ENCODE measurements at places on chromosomes 6 and 20.

GRCh38 chr20:56350842-56351241 lies 7.9 kb upstream of the FAM210B start:
- no peak for DNase-seq

- no peak for DNase-seq
Measured at GRCh38 chr6:19795211-19795610, 42.0 kb upstream of the ID4 start.

DNA sequence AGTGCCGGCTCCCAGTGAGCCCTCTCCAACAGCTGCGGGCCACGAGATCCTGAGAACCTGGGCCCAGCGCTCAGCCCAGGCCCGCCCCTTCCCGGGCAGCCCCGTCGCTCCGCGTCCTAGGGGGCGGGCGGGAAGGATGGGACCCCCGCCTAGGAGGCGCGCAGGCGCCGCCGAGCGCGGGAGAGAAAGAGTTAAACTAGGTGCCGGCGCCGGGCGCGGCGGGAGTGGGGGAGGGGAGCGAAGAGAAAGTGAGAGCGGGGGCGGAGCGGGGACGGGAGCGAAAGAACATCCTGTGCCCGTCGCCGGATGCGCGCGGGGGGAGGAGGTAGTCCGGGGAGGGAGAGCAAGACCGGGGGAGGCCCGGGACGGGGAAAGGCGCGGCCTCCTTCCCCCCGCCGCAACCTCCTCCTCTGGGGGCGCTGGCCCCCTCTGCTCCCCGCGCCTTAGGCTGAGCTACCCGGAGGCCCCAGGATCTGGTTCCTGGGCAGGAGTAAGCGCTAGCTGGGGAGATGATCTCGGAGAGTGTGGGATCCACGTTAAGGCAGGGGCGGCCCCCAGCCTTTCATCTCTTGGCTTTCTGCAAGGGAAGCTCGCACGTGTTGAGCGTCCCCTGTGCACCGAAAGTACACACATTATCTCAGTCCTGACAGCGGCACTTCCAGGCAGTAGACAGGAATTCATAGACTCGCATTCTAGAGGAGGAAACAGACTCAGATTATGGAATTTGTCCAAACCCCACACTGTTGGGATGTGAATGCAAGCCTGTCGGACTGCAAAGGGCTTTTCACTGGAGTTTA lies 4.9 kb upstream of the ARMC12 start:
- peak; percentile 88 for DNase-seq

- DNase-seq: no peak
Measured at GRCh38 chr20:51937779-51938178, 135.5 kb upstream of the SALL4 start.

Measured in stimulated activated CD8-positive, alpha-beta memory T cell treated with anti-CD3 and anti-CD28 coated beads, Interleukin-4, amount 100 ng/mL, for 4 hours (primary cell).